ENCODE measurements at places on chromosomes 5 and 9.
A peak's percentile ranks its signal among the peaks of the same experiment; 100 is the strongest.

DNA sequence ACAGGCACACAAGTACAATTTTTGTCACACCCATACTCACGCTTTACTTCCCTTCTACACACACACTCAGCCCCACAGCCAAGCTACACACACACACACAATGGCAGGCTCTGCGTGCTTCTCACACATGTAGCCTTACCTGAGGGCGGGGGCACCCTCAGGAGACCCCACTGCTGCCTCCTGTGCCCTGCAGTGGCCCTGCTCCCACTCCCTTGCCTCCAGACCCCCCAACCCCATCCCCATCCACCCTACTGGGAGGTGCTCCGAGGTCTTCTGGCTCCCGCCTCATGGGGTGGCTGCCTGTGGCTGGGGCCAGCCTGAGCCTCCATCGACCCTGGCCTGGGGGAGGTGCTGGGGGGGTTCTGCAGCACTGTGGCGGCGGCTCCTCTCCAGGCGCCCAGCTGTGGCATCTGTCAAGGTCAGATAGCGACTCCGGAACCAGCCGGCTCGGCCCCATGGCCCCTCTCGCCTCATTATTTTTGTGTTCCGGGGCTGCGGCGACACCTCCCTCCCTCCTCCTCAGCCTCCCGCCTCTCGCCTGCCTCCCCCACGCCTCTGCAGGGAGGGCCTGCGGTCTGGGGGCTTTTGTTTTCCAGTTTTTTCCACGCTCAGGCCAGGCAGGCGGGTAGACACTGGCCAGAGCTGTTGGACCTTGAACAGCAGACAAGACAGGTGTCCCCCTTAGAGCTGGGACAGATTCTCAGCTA, 21.7 kb downstream of the CXXC5 start:
- DNase-seq = no peak

- DNase-seq = peak; percentile 37
These were observed 189.5 kb downstream of the ADAMTS6 start for GRCh38 chr5:65292196-65292595.

GRCh38 chr9:135037521-135038250, 49.8 kb upstream of the OLFM1 start:
- no peak for DNase-seq

DNA sequence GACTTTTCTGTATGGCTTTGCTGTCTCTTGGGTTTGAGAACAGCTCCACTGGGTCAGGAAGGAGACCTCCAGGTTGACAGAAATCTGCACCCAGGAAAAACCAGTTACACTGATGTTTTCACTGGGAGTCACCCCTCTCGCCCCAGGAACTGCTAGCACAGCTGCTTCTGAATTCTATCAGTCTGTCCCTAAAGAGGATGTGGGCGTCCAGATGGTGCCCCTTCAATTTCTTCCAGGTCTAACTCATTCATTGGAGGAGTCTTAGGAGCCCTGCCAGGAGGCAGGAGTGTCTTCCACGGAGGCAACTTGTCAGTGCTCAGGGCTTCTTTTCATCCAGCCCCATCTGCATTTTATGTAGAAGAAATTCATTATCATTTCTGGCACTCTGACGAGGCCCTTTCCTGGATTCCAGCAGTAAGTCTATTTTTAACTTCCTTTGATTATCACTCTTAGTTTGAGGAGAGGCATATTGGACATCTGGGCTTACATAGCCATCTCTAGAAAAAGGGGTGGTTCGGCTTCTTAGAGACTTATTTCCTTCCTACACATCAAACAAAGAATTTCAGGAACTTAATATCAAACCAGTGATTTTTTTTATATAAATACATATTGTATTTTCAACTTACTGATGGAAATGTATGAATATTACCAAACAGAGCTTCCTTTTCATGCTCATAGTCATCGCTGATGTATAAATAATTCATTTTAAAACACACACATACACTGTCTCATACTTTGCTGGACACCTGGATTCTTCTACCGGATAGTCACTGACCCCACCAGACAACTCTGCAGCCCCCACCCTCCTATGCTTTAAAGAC, 148.8 kb downstream of the IRX2 start:
- no peak for DNase-seq

DNA sequence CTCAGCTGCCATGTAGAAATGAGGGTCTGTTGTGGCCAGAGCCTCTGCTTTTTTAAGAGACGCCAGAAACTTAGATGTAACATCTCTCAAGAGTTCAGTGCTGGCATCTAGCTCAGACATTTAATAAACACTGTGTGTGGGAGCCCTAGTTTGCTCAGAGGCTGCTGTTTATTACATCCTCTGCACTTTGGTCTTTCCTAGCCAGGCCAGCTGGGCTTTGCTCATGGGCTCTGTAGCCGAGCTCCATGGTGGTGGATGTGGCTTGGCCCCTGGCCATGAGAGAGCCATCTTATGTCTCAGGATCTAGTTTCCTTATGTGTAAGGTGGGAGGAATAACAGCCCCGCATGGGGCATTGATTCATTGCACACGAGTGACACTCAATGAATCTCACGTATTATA, 30.0 kb downstream of the ARHGEF37 start:
- peak; percentile 57 for DNase-seq

DNA sequence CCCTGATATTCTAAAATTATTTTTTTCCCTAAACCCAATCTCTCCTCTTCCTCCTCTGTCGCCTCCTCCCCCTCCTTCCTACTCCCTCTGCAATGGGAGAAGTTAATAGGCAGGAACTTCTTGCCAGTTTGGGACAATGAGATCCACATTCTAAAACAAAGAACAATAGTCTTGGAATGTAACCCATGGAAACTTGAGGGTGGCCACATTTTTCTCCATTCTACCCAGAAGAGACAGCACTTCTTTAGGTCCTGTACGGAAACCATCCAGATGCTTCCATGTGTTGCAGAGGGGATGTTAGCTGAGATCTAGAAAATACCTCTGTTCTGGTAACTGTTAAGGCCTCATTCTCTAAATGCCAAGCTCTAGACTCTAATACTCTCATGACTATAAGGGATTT, 10.0 kb downstream of the SPARC start:
- peak; percentile 81 for DNase-seq
